ENCODE measurements at places on chromosomes 6 and 20. TPM values are rescaled to one million over a fixed set of nuclear protein-coding genes. Genes with fewer than 3 reads are reported as not detected.

Gene ARMH2
- not detected for polyA plus RNA-seq

Gene GSTA2
- 0.05 TPM for polyA plus RNA-seq

Gene MACROD2
- 1.8 TPM for polyA plus RNA-seq

Gene GRIK2
- polyA plus RNA-seq: 1.8 TPM

Gene SOX4
- 14.1 TPM for polyA plus RNA-seq

Gene RIPPLY2
- 1.5 TPM for polyA plus RNA-seq
